Myocyte (in vitro differentiated cells): ENCODE measurements at places on chromosomes 7 and 10.

GRCh38 chr10:52266858-52267257 is 47.2 kb upstream of the DKK1 start:
- DNase-seq = no peak

GRCh38 chr10:90227217-90227656 is 525.8 kb downstream of the KIF20B start:
- DNase-seq = peak; percentile 1

- no peak for DNase-seq
Measured at GRCh38 chr7:155280446-155281397, 17.0 kb upstream of the INSIG1 start.

DNA sequence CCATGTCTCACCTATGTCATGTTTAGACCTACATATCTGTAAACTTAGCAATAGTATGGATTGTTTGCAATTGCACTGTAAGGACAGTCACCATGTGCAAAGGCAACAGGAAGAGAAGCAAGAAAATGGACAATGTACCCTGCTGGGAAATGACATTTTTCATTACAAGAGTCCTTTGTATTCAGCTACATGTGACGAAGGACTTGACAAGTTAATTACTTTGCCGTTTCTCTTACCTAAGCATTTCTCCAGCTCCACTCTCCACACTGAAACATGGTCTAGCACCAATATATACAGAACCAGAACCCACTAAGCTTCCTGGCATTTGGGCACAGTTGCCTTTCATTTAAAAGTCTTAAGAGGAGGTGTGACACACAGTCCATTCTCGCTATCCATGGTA is 76.6 kb upstream of the PFKP start:
- DNase-seq = no peak

- DNase-seq = peak; percentile 59
Measured at GRCh38 chr7:47905076-47905920, 43.0 kb downstream of the PKD1L1 start.
